T-helper 2 cell (primary cell): ENCODE measurements at places on chromosomes 12 and 14.

- no peak for DNase-seq
Observed at GRCh38 chr12:12903642-12904609, 12.6 kb downstream of the GPRC5A start.

- DNase-seq: no peak
Observed at GRCh38 chr14:96965885-96966595, 168.9 kb downstream of the VRK1 start.

- no peak for DNase-seq
Observed at GRCh38 chr12:54197010-54197409, 8.2 kb upstream of the SMUG1 start.

GRCh38 chr12:64390275-64390851, at the start of gene C12orf56:
Gene C12orf56, minus strand, starts transcription at chr12:64390758. Its CDS starts 193 bp downstream, at chr12:64390565.
- DNase-seq: no peak

- DNase-seq: no peak
Observed at GRCh38 chr14:89564286-89564957, 147.4 kb upstream of the FOXN3 start.

GRCh38 chr12:4433745-4434058, 11.9 kb downstream of the FGF6 start:
- DNase-seq: no peak

- DNase-seq: no peak
Observed at GRCh38 chr14:86933460-86933859, 1059.5 kb downstream of the GALC start.

DNA sequence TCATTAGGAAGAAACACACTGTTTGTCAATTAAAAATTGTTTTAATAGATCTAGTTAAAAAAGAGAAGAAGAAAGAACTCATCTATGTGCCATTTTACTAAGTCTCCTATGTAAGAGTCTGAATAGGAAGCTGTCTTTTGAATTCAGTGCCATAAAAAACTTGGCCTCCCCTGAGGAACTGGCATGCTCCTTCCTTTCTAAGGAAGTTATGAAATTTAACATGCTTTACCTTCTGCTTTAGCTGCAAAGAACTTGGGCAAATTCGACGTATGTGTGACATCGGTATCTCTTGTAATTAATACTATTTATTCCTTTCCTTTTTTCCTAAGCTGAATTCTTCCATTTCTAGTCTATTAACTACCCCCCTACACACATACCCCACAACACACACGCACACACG, 12.5 kb downstream of the TM7SF3 start:
- no peak for DNase-seq

DNA sequence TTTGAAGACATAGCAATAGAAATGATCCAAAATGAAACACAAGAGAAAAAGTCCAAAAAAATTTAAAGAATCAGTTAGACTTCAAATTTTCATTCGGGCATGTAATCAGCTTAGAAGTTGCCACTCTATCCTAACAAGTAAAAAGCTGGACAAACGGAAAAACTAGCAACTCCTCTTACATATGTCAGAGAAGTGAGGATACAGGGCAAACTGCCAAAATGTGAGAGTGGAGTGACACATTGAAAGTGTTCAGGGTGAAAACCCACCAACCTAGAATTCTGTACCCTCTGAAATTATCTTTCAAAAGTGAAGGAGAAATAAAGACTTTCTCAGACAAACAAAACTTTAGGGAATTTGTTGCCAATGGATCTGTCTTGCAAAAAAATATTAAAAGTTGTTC, 42.0 kb upstream of the CHPT1 start:
- DNase-seq: no peak

DNA sequence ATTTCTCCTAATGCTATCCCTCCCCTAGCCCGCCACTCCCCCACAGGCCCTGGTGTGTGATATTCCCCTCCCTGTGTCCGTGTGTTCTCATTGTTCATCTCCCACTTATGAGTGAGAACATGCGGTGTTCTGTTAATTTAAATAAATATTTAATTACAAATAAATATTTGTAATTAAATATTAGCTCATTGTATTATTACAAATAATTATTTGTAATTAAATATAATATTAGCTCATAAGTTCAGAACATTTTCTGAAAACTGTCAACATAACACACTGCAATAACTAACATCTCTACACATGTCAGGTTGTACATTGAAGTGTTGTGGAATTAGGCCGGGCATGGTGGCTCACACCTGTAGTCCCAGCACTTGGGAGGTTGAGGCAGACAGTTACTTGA, 5.4 kb downstream of the RAB3IP start:
- DNase-seq: no peak

DNA sequence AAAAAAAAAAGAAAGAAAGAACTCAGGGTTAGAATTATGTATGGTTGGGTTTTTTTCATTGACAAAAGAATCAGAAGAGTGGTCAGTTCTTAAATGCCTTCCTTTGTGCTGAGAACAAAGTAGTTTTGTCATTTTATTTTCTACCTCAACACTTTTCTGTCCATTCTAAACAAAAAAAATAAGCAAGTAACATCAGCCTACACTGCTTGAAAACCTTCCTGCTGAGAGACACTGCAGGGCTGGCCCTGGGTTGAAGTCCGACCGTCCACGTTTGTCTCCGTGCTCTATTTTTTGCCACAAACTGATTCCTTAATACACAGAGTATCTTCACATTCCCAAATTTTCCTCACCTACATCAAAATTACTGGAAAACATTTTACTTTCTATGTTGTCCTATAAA, 211.6 kb upstream of the PDZRN4 start:
- no peak for DNase-seq

- no peak for DNase-seq
Observed at GRCh38 chr14:55752580-55753390, 172.8 kb downstream of the KTN1 start.
